ENCODE measurements at places on chromosomes 1 and 21. TPM values are rescaled to one million over a fixed set of nuclear protein-coding genes. Genes with fewer than 3 reads are reported as not detected.

Gene ALX3
- not detected for total RNA-seq

Gene RHCE
- total RNA-seq, result 0.28 TPM

Gene FCRL1
- total RNA-seq, result not detected

Gene F5
- total RNA-seq, result not detected

Gene CELSR2
- 2.6 TPM for total RNA-seq

Gene GSTM3
- total RNA-seq, result 32.1 TPM

Gene RHBDL2
- 0.10 TPM for total RNA-seq

Gene CYP4Z1
- total RNA-seq, result not detected

Gene NPHS2
- total RNA-seq, result not detected

Gene PTPRC
- not detected for total RNA-seq
